ENCODE measurements at places on chromosomes 4 and X. TPM values are rescaled to one million over a fixed set of nuclear protein-coding genes. Genes with fewer than 3 reads are reported as not detected.

DNA sequence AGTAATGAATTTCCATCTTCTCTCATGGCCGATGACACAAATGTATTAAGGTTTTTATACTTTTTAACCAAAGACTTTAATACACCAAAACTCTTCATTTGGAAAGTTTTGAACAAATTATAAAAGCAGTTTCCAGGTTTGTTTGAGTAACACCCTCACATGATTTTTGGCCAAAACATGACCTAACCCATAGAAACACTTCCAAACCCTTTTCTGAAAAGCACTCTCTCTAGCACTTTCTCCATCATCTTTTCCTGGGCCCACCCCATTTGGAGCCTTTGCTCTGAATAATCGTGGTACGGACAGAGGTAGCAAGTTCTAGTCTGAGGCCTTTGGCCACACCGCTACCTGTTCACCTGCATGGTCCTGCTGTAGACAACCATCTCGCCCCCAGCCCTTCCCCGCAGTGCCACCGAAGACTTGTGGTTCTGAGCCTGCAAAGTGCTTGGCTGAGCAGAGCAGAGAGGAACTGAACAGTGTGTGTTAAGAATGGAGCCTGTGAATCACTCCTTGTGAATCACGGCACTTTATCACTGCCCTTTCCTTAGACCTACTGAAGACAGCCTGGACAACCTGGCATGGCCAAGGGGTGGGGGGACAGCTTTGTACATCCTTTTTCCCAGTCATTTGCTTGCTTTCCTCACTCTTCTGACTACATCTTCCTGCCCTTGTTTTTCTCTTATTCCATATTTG lies 181.8 kb downstream of the PTTG2 start:
- DNase-seq: no peak

- DNase-seq: no peak
Measured at GRCh38 chr4:7960790-7961655, 21.4 kb upstream of the AFAP1 start.

DNA sequence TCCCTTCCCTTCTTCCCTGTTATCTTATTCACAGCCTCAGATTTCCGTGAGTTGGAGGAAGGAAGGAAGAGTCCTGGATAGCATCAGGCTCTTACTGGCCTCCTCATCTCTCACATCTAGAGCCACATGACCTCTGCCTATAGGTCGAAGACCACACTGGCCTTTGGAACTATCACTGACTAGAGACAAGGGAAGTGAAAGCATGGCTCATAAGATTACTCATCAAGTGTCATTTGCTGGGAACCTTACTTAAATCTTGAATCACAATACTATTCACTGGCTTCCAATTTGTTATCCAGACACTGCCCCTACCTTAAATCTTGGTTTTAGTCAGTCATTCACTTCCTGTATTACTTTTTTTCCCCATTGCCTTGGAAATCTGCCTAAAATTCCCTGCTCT lies 61.6 kb upstream of the MTMR8 start:
- DNase-seq: no peak

DNA sequence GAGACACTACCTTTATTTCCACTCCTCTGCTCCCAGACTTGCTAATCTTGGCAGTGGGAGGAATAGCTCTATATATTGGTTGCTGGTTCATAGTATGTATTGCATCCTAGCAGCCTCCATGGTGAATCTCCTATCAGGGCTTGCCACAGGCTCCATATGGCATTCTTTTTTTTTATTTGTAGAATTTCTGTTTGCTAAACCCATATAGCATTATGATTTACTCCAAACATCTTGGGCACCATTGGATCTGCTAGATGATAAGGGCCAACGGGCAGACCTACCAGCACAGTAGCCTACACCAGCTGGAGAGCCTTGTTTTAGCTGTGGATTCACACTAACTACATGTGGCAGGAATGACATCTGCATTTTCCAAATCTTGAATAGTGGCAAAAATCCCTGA lies 6.9 kb downstream of the SMIM10 start:
- no peak for DNase-seq

The PABPC5 gene
- not detected for total RNA-seq
